GM12878 (cell line): ENCODE measurements at places on chromosomes 5 and 9. TPM values are rescaled to one million over a fixed set of nuclear protein-coding genes. Genes with fewer than 3 reads are reported as not detected.

- no peak for DNase-seq
Measured at GRCh38 chr5:34930870-34931269, 1.5 kb downstream of the DNAJC21 start.

The TRIM7 gene
- 0.38 and 0.44 TPM in 2 replicates for polyA plus RNA-seq

GRCh38 chr5:56693220-56693579, 122.1 kb upstream of the MAP3K1 start:
- no peak for DNase-seq

DNA sequence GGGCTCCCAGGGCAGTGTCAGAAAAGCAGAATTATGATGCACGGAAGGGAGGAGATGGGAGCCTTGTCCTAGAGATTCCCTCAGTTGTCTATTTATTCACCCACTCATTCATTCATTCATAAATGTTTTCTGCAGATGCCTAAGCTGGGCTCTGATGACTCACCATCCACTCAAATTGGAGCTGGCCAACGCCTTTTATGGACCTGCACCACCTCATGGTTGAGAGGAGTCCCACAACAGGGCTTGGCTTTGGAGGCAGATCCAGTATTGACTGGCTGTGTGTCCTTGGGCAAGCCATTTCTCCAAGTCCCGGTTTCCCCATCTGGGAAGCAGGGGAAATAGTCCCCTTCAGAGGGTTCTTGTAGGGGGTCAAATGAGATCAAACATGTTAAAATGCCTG, 227.8 kb downstream of the MELK start:
- DNase-seq = no peak

- DNase-seq = no peak
Measured at GRCh38 chr5:119269061-119269944, 86.5 kb upstream of the TNFAIP8 start.

- DNase-seq = no peak
Measured at GRCh38 chr9:76901801-76902200, 4.1 kb downstream of the PRUNE2 start.

The WNK2 gene
- polyA plus RNA-seq = not detected in 2 replicates
